ENCODE measurements at places on chromosomes 6 and 20.

DNA sequence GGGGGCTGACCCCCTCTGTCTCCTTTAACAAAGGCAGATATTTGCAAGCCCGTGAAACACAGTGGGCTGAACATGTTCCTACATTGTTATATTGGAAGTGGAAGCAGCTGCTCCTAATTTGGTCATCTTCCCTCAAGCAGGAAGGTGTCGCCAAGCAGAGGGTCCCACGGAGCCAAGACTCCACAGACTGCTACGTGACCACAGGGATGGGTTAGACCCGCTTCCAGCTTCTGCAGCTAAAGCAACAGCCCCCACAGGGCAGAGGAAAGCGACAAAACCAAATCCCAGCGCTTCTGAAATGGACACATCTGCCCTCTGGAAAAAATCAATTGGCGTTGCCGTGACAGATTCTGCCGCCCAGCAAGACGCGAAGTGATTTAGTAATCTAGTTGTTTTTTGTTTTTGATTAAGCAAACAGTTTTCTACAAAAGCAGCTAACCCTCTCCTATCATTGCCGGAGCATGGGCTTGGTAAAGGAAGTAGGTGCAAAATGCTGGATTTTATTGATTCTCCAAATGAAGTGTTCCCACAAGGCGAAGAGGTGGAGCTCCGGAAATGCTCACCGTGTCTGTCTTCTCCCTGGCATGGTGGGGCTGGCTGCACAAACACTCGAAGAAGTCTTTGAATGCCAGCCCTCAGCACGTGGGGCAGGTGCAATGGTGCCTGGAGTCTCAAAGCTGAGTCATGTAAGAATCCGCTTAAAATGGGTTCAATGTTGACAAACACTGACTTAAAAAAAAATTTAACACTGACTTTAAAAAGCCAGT is 79.4 kb upstream of the FRMD1 start:
- no peak for DNase-seq

DNA sequence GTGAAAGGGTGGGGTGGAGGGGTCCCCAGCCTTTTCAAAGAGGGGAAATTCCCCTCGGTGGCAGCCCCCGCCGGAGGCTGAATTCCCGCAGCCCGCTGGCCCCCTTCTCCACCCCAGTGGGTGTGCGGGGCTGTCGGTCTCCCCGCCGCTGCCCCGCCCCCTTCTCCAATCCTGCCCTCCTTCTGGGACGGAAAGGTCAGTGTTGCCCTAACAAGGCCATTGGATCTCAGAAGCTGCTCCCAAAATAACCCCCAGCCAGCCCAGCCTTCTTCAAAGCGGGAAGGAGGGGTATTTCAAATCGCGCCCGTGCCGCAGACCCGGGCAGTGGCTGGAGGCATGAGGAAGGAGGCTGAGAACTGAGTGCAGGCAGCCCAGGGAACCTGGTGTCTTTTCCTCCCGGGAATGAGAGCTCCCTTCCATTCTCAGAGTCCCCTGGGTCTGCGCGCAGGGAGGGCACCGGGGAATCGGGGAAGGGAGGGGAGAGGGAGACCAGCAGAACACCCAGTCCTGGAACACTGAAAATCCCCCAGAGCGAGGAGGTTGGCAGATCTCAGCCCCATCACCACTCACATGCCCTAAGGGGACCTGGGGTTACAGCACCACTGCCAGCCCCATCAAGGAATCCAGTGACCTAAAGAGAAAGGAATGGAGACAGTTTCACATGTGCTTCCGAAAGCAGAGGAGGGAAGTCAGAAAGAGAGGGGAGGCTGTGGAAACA is at the start of gene JPH2:
Gene JPH2, minus strand, starts transcription at position 135 of the 718 bp plus-strand sequence. CDS start 483 bp downstream, outside the sequence.
- no peak for DNase-seq

DNA sequence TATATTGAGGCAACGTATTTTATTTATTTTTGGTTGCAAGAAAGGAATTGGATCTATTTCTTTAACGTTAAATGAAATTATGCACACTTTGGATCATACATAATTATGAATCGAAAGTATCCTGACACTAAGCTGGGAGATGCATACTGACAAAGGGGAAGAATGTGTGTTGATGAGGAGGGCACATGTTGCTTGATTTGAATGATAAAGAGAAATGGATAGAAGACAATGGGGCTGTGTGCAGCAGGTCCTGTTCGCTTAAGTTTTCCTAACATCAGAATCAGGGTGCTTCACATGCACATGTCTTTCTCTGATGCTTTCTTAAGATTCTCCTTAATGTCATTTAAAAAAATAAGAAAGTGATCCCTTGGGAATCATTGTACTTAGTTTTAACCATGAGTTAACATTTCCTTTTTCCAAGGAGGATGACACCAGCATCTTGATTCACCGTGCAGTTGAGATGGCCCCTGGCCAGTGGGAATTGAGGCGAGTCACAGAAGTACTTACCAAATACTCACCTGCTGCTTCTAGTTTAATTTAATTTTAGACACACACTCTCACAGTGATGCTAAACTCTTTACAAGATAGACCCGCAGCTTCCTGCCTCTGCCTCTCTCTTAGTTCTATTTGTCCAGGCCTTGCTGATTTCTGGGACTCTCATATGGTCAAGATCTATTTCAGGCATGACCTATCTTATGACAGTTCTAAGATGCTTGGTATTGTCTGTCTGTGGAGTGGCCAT is 116.5 kb downstream of the CLIC5 start:
- no peak for DNase-seq

DNA sequence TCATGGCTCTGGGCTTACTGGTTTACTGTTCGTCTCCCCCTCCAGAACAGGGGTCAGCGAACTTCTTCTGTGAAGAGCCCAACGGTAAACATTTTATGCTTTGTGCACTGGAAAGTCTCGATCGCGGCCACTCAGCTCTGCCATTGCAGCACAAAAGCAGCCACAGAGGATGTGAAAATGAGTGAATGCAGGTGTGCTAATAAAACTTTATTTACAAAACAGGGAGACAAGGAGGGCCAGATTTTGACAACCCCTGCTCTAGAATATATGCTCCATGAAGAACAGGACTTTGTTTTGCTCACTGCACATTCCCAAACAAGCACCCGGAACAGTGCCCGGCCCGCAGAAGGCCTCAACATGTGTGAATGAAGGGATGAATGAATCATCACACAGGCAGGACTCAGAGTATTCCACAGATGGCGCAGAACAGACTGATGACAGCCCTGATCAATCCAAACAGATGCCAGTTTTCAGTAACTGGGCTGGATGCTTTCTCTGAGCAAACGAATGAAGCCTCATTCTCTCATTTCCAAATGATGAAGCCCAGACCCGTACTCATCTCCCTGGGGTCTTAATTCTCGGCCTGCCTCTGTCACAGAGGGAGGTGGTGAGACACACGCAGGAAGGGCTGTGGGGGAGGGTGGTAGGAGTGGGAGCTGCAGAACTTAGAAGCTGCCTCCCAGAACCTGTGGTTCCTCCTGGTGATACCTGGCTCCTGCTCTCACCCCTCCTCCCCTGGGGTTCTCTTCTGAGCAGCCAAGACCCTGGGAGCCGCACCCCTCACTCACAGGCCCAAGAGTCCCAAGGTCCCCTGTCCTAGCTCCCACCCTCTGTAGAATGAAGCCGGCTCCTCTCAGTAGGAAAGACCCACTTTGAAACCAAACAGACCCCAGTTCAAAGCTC is 196.4 kb downstream of the PREX1 start:
- no peak for DNase-seq

- DNase-seq: no peak
These were observed 37.7 kb downstream of the INSM1 start for GRCh38 chr20:20405623-20406022.

DNA sequence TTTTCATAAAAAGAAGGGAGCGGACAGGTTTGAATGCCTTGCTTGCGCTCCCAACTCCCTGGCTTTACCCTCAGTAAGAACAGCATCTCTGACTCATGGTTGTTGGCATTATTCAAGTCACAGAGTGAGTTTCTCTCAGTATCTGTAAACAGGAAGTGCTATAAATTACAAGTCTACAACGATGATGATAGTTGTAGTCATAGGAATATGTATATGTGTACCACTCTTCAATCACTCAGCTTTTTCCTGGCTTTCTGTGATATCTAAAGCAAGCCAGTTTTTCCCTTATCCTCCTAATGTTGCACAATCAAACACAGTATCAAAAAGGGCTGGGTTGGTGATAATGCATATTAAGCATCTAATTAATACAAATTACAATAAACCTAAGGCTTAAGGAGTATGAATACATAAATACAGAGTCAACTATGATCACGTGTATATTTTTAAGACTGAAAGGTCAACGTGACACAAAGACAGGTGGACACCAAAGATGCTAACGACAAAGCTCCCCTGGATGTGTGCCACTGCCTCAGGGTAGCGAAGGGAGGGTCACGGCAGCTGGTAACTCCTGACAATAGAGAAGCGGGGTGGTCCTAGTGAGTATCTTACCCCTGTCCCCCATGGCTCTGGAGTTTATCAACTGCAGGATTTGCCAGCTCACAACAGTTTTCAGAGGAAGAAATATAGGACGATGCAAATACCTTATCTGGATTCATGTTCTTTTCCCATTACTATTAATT is 202.8 kb downstream of the BTBD9 start:
- DNase-seq: no peak
